ENCODE measurements at places on chromosomes 7 and 10.

DNA sequence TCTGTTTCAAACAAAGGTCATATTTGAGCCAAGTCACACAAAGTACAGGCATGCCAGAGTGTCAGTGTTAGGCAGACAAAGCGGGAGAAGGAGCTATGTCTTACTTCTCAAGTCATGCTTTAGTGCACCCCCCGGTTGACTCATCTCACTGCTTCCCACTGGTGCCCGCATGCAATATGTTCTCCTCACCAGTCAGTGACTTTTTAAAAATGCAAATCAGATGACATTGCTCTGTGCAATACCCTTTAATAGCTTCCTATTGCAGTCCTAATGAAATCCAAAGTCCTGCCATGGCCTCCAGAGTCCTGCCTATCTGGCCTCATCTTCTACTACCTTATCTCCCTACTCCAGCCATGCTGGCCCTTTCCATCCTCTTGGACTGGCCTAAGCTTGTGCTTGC is 429.1 kb downstream of the ACTR3B start:
- DNase-seq = no peak

DNA sequence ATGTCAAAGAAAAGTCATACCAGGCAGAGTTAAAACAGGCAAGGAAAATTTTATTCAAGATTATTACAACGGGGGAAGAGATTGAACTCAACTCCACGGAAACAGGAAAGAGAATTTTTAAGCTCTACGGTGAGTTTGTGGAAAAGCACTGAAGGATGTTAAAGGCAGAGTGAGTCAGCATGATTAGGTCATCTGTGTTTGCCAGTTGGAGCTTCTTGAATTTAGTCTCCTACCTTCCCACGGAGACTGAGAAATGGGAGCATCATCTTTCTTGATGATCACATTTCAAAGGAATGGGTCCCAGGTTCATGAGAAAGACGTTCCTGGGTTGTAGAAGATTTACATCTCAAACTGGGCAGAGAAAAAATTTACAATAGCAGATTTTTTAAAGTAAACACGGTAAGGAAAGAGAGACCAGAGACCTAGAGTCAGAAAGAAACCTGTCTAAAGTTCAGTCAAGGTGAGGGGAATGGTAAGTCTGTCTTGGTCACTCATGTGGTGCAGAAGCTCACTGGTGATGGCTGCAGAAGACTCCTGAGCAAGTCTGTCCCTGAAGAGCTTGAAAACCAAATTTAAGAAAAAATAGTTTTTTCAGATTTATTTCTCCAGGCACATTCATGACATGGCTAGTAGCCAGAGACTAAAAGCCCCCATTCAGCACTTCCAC is 516.9 kb upstream of the LRRN3 start:
- DNase-seq = no peak

DNA sequence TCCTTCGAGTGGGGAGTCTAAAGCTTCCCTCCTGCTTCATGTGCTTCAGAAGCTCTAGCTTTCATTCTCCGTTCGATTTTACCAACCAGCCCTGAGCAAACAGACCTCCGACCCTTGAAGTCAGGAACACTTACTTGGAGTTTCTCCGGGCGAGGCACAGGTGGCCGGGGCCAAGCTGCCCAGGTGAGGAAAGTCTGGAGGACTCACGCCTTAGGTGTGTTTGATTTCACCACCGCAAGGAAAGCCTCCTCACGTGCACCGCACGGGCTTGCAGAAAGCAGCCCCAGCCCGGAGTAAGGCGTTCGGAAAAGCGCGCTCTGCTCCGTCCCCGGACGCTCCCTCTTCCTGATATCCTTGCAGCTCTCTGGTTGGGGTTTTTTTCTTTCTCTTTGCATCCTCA is 30.1 kb upstream of the CNPY1 start:
- no peak for DNase-seq

GRCh38 chr10:12606461-12606860 is 257.1 kb downstream of the CAMK1D start:
- no peak for DNase-seq

DNA sequence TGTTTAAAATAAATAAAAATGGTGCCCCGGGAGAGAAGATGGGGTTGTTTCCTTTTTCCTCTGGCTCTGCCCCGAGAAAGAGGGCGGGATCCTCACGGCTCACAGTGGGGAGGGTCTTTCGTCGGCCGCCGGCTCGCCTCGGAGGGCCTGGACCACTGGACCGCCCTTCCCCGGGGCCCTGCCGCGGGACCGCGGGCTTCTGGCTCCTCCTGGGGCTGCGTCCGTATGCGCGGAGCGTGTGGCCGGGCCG is 3.5 kb upstream of the IGF2BP3 start:
- peak; percentile 32 for DNase-seq

- DNase-seq = no peak
Measured at GRCh38 chr10:1156921-1157614, 100.9 kb downstream of the WDR37 start.

- DNase-seq = no peak
Measured at GRCh38 chr10:70649526-70649925, 22.8 kb upstream of the ADAMTS14 start.

GRCh38 chr7:22613496-22613895 is 113.5 kb upstream of the IL6 start:
- no peak for DNase-seq

- peak; percentile 11 for DNase-seq
Measured at GRCh38 chr7:140316165-140316661, 82.1 kb downstream of the SLC37A3 start.

- no peak for DNase-seq
Measured at GRCh38 chr10:77932016-77932715, 5.6 kb upstream of the DLG5 start.

DNA sequence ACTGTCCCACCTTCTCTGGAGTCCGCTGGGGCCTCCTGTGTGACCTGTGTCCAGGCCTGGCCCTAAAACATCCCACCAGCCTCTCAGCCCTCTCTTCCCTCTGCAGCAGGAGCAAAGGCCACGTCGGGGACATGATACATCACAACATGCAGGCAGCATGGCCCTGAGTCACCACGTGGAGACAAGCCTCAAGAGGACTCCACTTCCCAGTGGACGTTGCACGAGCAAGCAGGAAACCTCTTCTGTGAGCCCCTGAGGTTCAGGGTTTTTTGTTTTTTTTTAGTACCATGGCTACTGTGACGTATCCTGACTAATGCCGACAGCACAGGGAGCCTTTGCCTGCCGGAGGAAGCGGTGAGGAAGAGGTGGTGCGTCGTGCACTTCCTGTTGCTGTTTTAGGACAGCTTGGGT is 165.9 kb downstream of the DNAJB6 start:
- DNase-seq = no peak

GRCh38 chr10:15541376-15541775 is 170.3 kb upstream of the FAM171A1 start:
- no peak for DNase-seq

- DNase-seq = no peak
Measured at GRCh38 chr10:78955206-78955605, 113.6 kb upstream of the ZMIZ1 start.

DNA sequence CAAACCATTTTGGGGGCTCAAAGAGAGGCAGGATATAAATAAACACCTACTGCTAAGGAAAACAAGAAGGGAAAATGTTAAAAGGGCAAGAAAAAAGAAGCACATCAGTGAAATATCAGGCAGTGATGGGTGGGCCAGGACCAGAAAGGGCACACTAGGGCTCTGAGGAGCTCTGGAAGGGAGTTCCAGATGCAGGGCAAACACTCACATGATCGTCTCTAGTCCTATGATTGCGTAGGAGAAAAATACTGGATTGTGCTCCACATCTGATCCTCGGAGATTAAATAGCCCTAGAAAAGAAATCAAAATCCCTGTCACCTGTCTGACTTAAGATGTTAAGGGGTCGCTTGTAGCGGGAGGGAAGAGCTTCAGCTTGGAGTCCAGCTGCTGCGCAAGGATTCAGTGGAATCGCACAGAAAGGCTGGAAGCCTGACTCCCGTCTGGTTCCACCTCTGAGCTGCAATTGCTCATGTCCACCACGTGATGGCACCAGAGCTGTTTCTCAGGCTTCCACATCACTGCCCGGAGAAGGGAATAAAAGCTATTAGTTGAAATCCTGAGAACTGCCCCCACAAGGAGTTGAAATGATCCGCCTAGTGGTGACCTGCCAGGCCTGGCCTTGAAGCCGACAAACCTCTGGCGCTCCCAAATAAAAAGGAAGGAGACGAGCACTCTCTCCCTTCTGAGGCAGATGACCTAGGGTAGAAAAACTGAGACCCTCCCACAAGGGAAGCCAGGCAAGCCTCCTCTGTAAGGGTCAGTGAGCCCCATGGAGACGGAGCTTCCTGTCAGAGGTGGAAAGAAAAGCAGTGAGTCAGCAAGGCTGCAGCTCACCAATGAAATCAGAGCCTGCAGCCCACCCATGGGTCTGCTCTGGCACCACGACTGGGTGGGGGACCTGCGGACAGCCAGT is 39.2 kb downstream of the XPNPEP1 start:
- DNase-seq = peak; percentile 93

DNA sequence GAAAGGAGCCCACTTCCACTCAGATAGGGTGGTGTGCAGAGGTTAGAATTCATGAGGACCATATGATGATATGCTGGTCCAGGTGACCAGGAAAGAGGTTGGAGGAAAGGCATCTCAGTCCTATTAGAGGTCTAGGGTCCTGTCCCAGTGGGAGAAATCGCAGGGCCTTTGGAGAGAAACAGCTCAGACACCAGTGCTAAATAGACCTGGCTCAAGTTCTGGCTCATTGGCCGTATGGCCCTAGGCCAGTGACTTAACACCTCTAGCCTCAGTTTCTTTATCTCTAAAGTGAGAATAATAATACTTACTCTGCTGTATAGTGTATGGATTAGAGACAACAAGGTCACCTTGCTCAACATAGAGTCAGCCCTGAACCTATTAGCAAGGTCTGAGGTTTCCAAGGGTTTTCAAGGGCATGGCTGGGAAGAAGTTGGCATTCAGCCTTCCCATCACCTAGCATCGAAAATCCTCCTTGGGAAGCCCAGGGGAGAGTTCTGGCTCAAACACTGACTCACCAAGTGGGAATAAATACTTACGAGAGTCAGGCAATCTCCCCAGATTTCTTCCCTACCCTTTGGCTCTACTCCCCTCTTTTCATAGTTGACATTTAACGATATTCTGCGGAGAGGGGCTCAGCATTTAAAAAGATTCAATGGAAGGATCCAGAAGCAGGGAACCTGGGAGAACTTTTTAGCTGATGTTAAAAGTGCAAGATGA is 473.1 kb upstream of the PODXL start:
- no peak for DNase-seq

DNA sequence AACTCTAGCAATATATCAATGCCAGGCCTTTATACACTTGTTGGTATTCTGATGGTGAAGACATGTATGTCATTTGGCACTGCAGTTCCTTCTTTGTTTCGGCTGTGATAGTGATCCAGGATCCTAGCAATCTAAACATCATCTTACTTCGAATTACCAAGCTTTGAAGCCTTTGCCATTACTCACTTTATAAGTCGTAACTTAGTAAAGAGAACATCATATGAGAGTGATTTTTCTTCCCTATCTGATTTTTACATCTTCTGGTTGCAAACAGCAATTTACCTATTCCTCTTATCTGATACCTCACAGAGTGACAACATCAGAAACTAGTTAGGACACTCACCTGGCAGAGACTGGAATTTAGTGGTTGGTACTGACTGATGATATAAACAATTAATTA is 7.6 kb upstream of the BPGM start:
- DNase-seq = no peak

DNA sequence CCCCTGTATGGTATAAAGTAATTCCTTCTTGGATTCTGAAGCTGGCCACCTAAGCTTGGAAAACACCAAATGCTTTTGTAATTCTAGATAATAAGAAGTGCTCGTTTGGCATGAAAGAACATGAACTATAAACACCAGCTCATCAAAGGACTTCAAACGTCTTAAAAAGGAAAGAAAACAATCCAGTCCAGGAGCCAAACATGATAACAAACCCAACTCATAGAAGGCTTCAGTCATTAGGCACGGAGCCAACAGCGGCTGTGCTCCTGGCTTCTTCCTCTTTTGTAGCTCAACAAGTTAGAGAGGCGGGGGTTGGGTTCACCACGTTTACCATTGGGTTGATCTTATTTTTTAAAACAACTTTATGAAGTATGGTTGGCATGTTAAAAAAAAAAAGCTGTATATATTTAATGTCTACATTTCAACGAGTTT is 56.4 kb upstream of the ECHDC3 start:
- DNase-seq = peak; percentile 66

DNA sequence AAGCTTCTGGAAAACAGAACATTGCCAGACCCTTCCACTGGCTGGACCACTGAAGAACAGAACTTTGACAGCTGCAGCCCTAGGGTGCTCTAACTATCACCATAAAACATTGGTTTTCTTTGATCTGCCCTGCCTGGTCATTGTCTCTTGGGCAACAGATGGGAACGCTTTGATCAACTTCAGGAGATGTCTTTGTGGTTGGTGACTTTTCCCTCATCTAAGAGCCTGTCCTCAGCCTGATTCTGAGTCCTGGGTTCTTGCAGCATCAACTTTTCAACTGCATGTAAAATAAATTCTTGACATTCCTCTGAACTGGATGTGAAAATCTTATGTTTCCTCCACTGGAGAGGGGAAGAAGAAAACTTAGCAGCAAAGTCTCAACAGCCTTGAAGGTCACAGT is 53.1 kb upstream of the ZNRF2 start:
- DNase-seq = no peak

DNA sequence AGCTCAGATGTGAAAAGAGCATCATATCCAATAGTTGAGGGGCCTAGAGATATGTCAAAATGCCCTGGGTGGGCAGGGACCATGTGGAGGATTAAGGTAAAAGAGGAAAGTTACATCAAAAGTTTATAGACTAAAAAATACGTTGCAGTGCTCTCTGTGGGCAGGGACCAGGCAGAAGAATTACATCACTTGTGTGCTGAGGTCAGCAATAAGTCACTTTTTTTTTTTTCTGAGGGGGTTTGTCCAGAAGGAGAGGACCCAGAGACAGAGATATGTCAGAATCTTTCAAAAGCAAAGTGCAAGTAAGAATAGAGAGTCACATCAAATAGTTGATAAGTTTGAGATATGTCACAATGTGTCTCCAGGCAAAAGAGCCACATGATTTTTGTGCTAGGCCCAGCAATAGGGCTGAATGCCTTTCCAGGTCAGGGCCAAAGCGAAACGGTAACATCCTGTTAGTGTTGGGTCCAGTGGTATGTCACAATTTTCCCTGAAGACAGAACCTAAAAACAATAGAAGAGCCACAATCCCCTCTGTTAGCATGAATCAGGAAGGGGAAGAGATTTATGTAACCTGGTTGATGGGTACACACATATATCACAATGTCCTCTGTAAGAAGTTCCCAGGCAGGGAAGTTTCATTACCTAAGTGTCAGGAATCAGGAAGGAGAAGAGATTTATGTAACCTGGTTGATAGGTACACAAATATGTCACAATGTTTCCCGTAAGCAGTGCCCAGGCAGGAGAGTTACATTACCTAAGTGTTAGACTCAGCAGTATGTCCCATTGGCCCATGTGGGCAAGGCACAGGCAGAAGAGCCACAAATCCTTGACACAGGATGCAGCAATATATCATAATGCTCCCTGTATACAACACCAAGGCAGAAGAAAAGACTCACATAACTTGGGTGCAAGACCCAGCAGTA is 28.1 kb upstream of the ZNF107 start:
- DNase-seq = no peak

GRCh38 chr7:156680281-156680680 is 39.7 kb downstream of the RNF32 start:
- no peak for DNase-seq

Measured in left lung (tissue), 14 donors.